ENCODE measurements at places on chromosomes 6 and 20.
A peak's percentile ranks its signal among the peaks of the same experiment; 100 is the strongest.

GRCh38 chr20:38355161-38356012 is 9.1 kb downstream of the LBP start:
- H3K4me1 ChIP-seq = no peaks in the 10 kb centered on the region
- DNase-seq = no peak
- no peak overlapping the region for H3K27ac ChIP-seq
- peaks cover 47% of the 10 kb centered on the region for H3K27me3 ChIP-seq
- no peak overlapping the region for H3K4me3 ChIP-seq
- H3K36me3 ChIP-seq = no peaks in the 10 kb centered on the region

DNA sequence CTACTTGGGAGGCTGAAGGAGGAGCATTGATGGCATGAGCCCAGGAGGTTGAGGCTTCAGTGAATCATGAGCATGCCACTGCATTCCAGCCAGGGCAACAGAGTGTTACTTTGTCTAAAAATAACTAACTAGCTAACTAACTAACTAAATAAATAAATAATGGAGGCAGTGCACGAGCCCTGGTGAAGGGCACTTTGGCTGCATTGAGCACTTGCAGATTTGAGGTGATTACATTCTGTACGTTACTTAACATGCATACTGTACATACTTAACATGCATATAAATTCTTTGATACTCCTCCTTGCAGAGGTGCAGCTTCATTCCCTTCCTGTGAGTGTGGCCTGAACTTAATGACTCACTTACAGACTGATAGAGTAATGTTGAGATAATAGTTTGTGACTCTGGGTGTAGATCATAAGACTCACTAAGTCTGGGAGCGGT is 10.7 kb downstream of the HLA-A start:
- H3K27ac ChIP-seq = no peak overlapping the region
- H3K4me1 ChIP-seq = no peaks in the 10 kb centered on the region
- no peak for DNase-seq
- H3K4me3 ChIP-seq = no peak overlapping the region
- H3K36me3 ChIP-seq = no peaks in the 10 kb centered on the region

DNA sequence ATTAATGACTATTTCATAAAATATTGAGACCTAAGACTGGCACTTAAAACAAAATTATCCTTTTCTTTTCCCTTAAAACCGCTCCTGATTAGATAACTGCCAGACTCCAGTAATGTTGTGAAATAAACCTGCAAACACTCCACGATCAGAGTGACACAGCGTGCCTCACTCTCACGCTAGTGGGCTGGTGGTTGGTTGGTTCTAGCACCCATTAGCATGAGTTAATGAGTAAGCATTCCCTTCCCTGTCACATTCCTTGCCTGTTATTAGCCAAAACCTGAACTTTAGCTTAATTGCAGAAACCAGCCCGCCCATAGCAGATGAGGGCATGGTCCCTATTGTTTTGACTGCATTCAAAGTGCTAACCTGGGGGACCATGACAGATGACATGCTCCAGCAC is 193.4 kb downstream of the CD83 start:
- peaks cover 10% of the 10 kb centered on the region for H3K4me1 ChIP-seq
- peak overlapping the region; percentile 43 for H3K4me3 ChIP-seq
- H3K36me3 ChIP-seq = no peaks in the 10 kb centered on the region
- H3K27ac ChIP-seq = peak overlapping the region; percentile 34
- DNase-seq = no peak

DNA sequence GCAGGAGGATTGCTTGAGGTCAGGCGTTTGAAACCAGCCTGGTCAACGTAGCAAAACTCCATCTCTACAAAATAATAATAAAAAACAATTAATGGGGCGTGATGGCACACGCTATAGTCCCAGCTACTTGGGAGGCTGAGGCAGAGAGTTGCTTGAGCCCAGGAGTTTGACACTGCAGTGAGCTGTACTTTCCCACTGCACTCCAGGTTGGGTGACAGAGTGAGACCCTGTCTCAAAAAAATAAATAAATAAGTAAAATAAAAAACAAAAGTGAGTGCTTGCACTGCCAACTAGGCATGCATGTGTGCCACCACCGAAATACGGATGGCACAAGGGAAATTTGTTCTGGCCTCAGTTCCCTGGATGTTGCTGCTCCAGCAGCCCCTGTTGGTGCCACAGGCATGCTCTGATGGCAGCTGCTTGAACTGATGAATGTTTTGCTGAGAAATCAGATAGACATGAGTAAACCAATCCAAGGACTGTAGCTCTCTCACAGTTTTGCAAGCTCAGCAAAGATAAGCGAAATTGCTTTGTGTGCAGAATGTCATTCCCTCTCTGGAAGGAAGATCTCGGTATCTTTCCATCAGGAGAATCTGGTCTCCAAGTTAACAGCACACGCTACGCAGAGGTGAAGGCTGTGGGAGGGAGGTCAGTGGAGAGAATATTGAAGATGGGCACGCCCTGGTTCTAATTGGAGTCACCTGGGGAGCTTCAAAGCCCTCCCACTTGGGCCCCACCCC is 188.0 kb upstream of the SLC24A3 start:
- H3K4me3 ChIP-seq = no peak overlapping the region
- H3K27me3 ChIP-seq = no peaks in the 10 kb centered on the region
- H3K27ac ChIP-seq = no peak overlapping the region
- H3K36me3 ChIP-seq = no peaks in the 10 kb centered on the region
- no peaks in the 10 kb centered on the region for H3K4me1 ChIP-seq

DNA sequence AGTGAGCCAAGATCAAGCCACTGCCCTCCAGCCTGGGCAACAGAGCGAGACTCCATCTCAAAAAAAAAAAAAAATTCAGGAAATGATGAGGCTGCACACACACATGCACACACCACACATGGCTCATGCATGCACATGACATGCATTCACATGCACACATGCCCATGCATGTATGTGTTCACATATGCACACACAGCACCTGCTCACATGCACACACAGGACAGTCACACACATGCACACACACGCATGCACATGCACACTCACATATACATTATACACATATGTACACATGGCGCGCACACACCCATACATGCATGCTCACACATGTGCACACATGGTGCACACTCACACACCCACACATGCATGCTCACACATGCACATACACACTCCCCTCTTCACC is 22.5 kb downstream of the RIPOR3 start:
- DNase-seq = no peak
- H3K4me1 ChIP-seq = peaks cover 79% of the 10 kb centered on the region
- H3K36me3 ChIP-seq = peaks cover 12% of the 10 kb centered on the region
- H3K4me3 ChIP-seq = no peak overlapping the region

- no peaks in the 10 kb centered on the region for H3K36me3 ChIP-seq
- H3K27me3 ChIP-seq = peaks cover 50% of the 10 kb centered on the region
- no peak overlapping the region for H3K4me3 ChIP-seq
- DNase-seq = no peak
- no peak overlapping the region for H3K27ac ChIP-seq
Observed at GRCh38 chr20:44011251-44011940, 96.7 kb downstream of the TOX2 start.

- H3K27ac ChIP-seq = no peak overlapping the region
- DNase-seq = no peak
- no peak overlapping the region for H3K4me3 ChIP-seq
- no peaks in the 10 kb centered on the region for H3K27me3 ChIP-seq
- no peaks in the 10 kb centered on the region for H3K4me1 ChIP-seq
- H3K36me3 ChIP-seq = no peaks in the 10 kb centered on the region
Observed at GRCh38 chr6:4169028-4169789, 33.8 kb upstream of the ECI2 start.

- no peak for DNase-seq
- H3K36me3 ChIP-seq = no peaks in the 10 kb centered on the region
- H3K27me3 ChIP-seq = no peaks in the 10 kb centered on the region
- H3K4me3 ChIP-seq = no peak overlapping the region
- H3K27ac ChIP-seq = peak overlapping the region; percentile 48
- H3K4me1 ChIP-seq = peaks cover 19% of the 10 kb centered on the region
Observed at GRCh38 chr6:142569676-142570075, 267.9 kb downstream of the ADGRG6 start.

DNA sequence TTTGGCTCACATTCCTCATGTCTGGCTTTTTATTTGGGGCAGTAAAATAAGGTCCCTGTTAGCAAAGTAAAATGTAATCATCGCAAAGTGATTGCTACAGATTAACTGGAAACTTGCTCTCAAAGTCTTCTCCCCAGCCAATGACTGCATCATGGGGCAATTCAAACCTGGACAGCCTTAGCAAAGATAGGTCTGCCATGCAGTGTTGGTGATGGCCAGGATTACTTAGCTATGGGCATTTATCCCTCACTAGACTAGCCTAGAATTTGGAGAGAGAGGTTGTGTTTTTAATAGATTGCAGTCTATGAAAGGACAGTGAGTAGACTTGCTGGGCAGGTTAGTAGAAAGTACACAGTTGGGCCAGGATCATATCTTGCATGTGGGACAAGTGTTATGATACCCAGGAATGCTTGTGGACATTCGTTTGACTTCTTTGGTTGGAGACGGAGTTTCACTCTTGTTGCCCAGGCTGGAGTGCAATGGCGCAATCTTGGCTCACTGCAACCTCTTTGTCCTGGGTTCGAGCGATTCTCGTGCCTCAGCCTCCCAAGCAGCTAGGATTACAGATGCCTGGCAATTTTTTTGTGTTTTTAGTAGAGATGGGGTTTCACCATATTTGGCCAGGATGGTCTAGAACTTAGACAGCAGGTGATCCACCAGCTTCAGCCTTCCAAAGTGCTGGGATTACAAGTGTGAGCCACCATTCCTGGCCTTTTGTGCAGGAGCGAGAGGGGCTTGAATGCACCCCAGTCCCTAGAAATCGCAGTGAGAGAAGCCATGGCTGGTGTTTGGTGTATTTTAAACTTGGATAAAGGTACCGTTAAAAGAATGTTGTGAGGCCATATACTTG is 3.4 kb downstream of the RPS12 start:
- no peaks in the 10 kb centered on the region for H3K27me3 ChIP-seq
- H3K36me3 ChIP-seq = peaks cover 94% of the 10 kb centered on the region
- peaks cover 32% of the 10 kb centered on the region for H3K4me1 ChIP-seq
- peak overlapping the region; percentile 85 for H3K27ac ChIP-seq

- peaks cover 68% of the 10 kb centered on the region for H3K4me1 ChIP-seq
- peak overlapping the region; percentile 90 for H3K27ac ChIP-seq
- H3K4me3 ChIP-seq = peak overlapping the region; percentile 26
- H3K27me3 ChIP-seq = no peaks in the 10 kb centered on the region
- H3K36me3 ChIP-seq = peaks cover 35% of the 10 kb centered on the region
Observed at GRCh38 chr20:33796907-33797544, 14.1 kb upstream of the CHMP4B start.

DNA sequence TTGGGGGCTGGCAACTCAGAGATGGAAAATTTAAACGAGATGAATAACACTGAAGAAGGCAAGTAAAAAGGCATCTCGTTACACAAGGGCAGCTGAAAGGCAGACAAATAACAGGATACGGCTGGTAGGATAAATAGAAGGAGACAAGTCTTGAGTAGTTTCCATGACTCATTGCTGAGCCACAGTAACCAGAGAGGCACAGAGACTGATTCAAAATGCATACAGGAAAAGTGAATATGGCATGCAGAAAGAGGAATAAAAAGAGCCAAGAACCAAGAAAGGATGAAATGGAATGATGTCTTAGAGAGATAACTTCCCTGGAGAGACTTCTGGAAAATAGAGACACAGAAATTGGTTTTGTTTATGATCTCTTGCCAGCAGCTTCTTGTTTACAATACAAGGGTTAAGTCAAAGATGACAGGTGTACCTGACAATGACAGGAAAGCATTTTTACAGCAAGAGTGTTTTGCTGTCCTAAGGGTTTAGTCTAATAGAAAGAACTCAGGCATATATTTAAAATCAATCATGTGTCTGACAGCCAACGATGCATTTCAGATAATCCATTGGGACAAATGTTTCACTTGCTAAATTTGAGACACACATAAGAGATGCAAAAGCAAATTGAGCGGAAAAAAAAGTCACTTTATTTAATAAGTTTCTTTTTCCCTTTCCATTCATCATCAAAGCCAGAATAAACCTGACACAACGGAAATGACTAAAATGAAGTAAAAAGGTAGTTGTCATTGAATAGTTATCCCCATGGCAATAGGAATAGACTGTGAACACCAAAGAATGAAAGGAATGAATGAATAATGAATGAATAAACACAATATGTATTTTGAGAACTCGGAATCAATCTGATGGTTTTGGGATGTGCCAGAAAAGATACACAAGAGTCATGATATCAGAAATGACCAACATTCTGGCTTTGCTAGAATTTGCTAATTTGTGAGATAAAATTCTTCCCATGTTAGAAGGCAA is 68.0 kb upstream of the KCNQ5 start:
- peaks cover 28% of the 10 kb centered on the region for H3K4me1 ChIP-seq
- no peaks in the 10 kb centered on the region for H3K27me3 ChIP-seq
- H3K4me3 ChIP-seq = peak overlapping the region; percentile 5

GRCh38 chr6:53342217-53342616 is 6.5 kb downstream of the ELOVL5 start:
- H3K27ac ChIP-seq = no peak overlapping the region
- no peak overlapping the region for H3K4me3 ChIP-seq
- H3K36me3 ChIP-seq = peaks cover 2% of the 10 kb centered on the region
- H3K4me1 ChIP-seq = peaks cover 22% of the 10 kb centered on the region
- H3K27me3 ChIP-seq = no peaks in the 10 kb centered on the region

GRCh38 chr6:7264686-7265384 is 48.2 kb downstream of the SSR1 start:
- DNase-seq = no peak
- H3K4me1 ChIP-seq = peaks cover 19% of the 10 kb centered on the region
- H3K4me3 ChIP-seq = no peak overlapping the region

DNA sequence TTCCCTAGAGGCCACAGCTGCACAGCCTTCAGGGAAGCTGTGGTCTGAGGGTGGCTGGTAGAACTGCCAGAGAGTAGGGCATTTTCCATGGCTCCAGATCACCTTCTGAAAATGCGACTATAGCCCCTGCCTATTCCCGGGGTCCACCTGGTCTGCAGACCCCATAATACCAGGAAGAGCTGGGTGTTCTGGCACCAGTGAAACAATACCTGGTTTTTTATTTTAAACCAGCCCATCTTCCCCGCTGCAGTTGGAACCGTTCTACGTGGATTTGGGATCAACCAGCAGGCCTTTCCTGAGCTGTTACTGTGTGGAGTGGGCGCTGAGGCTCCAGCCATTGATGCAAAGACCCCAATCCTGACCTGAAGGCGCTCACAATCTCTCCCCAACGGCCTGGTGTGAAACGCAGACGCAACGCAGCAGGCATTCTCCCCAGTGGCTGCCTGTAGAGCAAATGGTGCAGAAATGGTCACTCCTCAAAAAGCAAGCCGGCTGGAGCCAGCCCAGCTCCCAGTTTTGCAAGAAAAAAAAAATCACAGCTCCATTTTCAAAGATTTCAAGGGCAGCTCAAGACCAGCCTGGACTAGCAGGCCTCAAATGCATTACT is 11.3 kb downstream of the NPEPL1 start:
- H3K27ac ChIP-seq = no peak overlapping the region
- no peak for DNase-seq
- H3K36me3 ChIP-seq = peaks cover 15% of the 10 kb centered on the region

Data from Calu3 (cell line).